ENCODE measurements at places on chromosomes 6 and 20. TPM values are rescaled to one million over a fixed set of nuclear protein-coding genes. Genes with fewer than 3 reads are reported as not detected.

DNA sequence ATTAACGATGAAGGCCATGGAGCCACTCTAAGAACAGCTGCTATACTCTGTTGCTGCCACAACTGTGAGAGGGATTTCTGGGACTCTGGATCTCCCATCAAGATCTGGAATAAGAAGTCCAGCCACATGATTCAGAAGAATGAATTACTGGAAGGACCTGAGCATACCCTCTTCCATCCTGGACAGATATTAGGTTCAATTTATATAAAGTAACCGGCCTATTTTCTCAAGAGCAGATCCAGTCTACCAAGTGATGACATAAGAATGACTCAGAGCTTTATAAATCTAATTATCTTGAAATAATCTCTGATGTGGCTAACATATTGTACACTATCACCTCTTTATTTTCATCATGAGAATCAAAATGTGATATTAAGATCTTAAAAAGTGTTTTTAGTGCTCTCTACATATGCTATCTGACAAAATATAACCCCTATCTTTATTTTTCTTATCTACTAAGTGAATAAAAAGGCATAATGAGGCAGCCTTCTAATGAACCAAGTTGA, 45.1 kb downstream of the COL9A1 start:
- no peak for DNase-seq

- DNase-seq = peak; percentile 38
Observed at GRCh38 chr20:4216142-4216735, 200.9 kb upstream of the RNF24 start.

IL20RA gene
- total RNA-seq = not detected

DNA sequence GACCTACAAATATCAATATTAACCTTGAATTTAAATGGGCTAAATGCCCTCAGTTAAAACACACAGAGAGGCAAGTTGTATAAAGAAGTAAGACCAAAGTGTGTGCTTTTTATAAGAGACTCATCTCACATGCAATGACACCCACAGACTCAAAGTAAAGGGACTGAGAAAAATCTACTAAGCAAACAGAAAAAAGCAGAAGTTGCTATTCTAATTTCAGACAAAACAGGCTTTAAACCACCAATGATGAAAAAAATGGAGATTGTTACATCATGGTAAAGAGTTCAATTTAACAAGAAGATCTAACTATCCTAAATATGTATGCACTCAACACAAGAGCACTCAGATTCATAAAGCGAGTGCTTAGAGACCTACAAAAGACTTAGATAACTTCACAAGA, 741.9 kb upstream of the MARCKS start:
- DNase-seq = no peak

MUCL3 gene
- total RNA-seq = not detected

GRCh38 chr6:97133067-97133466, 149.9 kb downstream of the MMS22L start:
- DNase-seq = no peak

CD93 gene
- under 0.01 TPM for total RNA-seq

DNA sequence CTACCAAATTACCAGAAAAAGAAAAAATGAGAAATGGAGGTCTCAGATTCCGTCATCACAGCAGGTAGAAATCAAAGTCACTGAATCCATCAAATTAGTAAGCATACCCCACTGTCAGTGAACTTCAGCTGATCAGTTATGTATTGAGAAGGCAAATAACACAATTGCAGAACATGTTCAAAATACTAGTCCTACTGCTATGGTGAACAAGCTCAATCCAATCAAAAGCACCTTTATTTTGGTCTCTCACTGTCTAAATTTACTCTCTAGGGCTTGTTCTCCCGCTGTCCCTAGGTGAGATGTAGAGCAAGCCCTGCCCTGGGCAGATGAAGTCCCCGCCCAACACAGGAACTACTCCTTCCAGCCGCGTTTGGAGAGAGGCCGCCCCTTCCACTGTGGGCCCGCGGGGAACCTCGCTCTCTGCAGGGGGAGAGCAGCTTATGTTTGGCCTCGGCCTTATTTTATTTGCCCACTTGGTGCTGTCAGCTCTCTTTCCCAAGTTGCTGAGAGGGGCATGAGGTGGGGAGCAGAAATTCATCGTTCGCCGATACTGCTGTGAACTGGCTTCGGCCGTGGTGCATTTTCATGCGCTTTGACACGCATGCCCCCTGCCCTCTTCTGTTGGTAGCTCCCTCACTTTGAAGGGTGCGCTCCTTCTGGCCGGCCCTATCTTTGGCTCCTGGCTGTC, 14.3 kb upstream of the MAP1LC3A start:
- no peak for DNase-seq

GRCh38 chr20:58576603-58576970, 61.4 kb upstream of the APCDD1L start:
- DNase-seq = no peak

- peak; percentile 60 for DNase-seq
Observed at GRCh38 chr6:56984361-56984760, 29.5 kb downstream of the BEND6 start.

DNA sequence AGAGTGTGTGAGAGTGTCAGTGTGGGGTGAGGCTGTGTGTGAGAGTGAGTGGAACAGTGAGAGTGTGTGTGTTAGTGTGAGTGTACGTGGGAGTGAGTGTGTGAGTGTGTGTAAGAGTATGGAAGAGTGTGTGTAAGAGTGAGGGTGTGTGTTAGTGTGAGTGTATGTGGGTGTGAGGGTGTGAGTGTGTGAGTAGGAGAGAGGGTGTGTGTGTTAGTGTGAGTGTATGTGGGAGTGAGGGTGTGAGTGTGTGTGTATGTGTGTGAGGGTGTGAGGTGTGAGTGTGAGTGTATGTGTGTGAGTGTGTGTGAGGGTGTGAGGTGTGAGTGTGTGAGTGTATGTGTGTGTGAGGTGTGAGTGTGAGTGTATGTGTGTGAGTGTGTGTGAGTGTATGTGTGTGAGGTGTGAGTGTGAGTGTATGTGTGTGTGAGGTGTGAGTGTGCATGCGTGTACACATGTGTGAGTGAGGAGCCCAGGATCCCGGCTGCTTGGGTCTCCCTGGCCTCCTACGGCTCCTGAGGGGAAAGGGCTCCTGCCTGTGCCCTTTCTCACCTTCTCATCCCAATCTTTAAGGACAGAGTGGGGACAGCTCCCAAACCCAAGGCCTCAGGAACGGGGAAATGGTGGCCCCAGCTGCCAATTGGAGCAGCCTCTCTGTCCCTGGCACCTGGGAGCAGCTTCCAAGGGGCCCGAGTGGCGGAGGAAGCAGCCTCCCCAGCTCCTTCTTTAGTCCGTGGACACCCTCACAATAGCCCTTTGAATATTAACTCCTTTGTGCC, 100.2 kb downstream of the PSMB1 start:
- DNase-seq = no peak

SLC17A2 gene
- not detected for total RNA-seq

GRCh38 chr6:48883116-48883515, 579.9 kb downstream of the MMUT start:
- no peak for DNase-seq

KIAA1755 gene
- total RNA-seq = 2.5 TPM

DNA sequence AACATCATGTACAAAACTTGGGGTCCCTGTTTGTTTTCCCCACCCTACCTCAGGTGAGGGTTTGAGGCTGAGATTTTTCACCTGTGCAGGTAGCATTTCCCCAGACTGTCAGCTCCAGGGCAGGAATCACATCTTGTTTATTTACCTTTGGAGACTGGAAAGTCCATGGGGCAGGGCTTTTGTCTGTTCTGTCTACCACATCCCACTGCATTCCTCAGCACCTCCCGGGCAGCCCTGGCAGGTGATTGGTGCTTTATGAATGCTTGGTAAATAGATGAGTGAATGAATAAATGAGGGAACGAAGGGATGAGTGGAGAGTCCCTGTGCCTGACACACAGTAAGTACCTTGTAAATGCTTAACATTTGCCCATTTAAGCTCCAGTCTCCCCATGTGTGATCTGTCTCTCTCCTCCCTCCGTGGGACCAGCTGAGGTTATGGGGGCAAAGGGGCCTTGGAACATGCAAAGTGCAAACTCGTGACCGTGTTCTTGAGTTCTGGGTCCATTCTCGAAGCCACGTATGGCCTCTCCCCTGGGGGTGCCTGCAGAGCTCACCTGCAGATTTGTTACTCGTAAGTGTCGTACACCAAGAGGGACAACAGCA, 69.7 kb upstream of the PMEPA1 start:
- DNase-seq = no peak

DSE gene
- total RNA-seq = 154 TPM

TFAP2C gene
- under 0.01 TPM for total RNA-seq

- DNase-seq = no peak
Observed at GRCh38 chr6:98827295-98828159, 6.8 kb upstream of the POU3F2 start.

Data from IMR-90 (cell line).